ENCODE measurements at places on chromosomes 7 and 10.

DNA sequence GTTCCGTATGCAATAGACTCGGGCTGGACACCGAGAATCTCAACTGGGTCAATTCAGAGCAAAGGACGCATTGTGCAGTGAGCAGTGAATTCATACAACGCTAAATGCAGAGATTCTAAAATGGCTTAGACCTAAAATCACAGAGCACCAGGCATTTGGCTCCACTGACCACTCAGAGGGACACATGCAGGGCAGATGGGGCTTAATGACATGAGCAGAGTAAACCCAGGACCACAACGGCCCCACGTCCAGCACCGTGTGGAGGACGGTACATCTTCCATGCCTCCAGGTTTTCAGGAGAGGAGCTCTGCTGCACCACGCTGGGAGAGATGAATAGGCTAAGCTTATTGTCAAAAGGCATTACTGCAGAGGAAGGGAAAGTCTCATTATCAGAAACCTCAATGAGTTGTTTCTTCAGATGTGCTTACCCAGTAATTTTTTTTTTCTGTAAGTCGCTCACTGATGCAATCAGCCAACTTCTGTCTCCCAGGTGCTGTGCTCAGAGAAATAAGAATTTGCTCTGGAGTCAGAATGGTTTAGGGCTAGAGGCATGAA lies 555.0 kb downstream of the PTPRN2 start:
- no peak for DNase-seq

- DNase-seq = no peak
These were observed 47.6 kb upstream of the MNX1 start for GRCh38 chr7:157058068-157058467.

GRCh38 chr7:12025246-12025645 lies 185.8 kb upstream of the TMEM106B start:
- DNase-seq = peak; percentile 47

GRCh38 chr10:130037169-130037661 lies 73.1 kb upstream of the EBF3 start:
- no peak for DNase-seq

- DNase-seq = peak; percentile 36
These were observed 48.7 kb downstream of the LSMEM1 start for GRCh38 chr7:112529521-112529920.

GRCh38 chr10:59099481-59099880 lies 77.0 kb upstream of the PHYHIPL start:
- peak; percentile 27 for DNase-seq

GRCh38 chr10:122730238-122730637 lies 30.6 kb upstream of the C10orf120 start:
- no peak for DNase-seq

DNA sequence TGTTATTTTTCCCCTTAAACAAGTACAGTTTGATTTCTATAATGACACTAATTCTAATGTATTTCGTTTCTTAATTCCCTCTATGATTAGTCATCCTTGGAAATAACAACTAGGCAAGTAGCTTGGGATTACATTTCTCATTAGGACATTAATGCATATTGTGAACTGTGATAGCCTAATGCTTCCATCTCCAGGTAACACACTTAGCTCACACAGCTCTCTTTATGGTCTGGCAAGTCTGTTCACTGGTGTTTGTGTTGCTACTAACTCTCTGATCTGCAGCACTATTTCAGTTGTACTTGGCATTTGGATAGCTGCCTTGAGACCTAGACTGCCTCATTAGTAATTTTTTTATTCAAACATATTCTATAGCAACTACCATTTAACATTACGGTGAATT lies 853.2 kb downstream of the SORCS3 start:
- no peak for DNase-seq

- DNase-seq = no peak
These were observed 39.0 kb downstream of the SMNDC1 start for GRCh38 chr10:110265573-110266193.

- no peak for DNase-seq
These were observed 19.6 kb upstream of the ADAM12 start for GRCh38 chr10:126407831-126408230.

GRCh38 chr10:69861251-69862240 lies 59.8 kb downstream of the COL13A1 start:
- DNase-seq = peak; percentile 91

GRCh38 chr7:116952635-116953371 lies 498 bp upstream of the ST7 start:
- peak; percentile 22 for DNase-seq

GRCh38 chr10:1173091-1173490 lies 116.9 kb downstream of the WDR37 start:
- no peak for DNase-seq
